ENCODE measurements at places on chromosomes 7 and 10.

- no peak for DNase-seq
Measured at GRCh38 chr7:73887762-73888161, 26.8 kb downstream of the TMEM270 start.

GRCh38 chr7:39921506-39922175 lies 28.4 kb upstream of the CDK13 start:
- DNase-seq, result no peak

DNA sequence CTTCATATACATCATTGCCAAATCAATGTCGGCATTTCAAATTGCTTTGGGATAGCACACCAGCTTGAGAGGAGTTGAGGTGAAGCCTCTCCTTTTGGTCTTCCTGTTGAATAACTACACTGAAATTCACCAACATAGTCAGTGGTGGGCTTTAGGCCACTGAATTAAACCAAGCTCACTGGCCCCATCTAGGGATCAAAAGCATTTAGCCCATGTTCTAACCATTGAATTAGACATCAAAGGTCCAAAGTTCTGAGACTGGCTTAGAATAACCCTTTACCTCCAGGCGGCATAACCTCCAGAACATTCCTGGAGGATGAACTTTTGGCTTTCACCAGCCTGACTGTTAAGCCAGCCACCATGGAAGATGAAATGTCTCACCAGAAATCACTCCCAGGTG lies 54.6 kb downstream of the BPGM start:
- no peak for DNase-seq

- DNase-seq, result peak; percentile 92
Measured at GRCh38 chr7:22647451-22648257, 79.3 kb upstream of the IL6 start.

GRCh38 chr10:95674643-95675042 lies 18.1 kb upstream of the ALDH18A1 start:
- DNase-seq, result no peak

DNA sequence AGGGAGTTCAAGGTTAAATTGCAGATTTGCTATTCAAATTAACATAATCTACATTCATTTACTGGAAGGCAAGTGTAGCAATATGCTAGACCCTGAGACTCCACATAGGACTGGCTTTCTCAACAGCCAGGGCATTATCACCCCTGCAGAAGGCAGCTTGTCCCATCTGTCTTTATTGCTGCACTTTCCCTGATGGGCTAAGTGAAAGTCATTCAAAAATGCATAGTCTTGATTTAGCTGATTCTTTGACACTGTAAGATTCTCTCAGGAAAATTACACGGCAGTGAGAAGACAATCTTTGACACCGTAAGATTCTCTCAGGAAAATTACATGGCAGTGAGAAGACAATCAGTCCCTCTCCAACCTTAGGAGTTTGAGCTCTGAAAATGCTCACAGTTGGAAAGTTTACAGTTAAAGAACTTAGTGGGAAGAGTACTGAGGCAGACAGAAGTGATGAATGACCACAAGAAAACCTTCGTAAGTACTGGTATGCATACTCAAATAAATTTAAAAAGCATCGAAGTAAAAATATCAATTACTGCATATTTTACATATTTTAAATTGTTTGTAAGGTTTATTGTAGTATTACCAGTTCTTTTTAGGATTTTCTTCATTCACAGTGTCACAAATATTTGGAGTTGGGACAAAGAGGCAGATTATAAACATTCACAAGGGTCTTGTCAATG lies 88.9 kb downstream of the RAPGEF5 start:
- DNase-seq, result no peak

DNA sequence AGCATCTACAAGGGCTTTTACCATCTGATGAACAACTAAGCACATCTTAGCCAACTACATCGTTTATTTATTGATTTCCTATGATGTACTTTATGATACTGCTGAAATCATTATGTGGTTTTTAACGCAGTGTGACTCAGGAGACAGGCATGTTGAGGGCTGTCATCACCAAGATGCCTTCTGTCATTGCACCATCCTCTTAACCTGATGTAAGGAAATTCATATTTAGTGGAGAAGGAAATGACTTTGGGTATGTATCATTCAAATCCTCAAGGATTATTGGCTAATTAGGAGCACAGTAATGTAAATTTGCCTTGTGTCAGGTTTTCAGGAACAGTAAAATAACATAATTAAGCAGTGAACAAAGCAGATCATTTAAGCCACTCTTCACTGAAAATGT lies 138.5 kb upstream of the MGMT start:
- DNase-seq, result no peak

- no peak for DNase-seq
Measured at GRCh38 chr7:9201928-9202327, 768.5 kb downstream of the NXPH1 start.

DNA sequence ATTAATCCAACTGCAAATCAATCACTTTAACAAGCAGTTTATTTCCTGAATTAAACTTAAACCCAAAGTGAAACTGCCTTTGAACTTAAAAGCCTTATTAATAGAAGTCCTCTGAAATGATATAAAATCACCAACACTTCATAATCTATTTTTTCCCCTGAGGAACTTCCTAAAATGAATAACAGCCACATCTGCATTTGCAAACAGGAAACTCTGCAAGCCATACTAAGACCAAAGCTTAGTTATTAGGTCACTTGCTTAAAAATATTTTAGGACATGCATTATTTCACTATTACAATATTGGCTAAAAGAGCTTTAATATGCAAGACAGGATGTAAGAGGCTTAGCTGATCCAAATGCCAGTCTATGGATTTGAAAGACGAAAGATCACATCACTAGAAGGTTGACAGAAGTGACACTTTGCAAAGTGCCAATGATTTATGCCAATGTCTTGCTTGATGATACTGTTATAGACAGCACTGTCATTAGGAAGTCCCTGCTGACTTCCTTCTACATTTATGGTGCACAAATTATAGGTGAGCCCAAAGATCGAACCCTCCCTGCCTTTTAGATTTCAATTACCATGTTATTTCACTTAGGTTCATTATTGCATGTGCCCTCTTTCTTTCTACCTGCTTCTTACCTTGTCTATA lies 99.9 kb upstream of the SKAP2 start:
- DNase-seq, result no peak

DNA sequence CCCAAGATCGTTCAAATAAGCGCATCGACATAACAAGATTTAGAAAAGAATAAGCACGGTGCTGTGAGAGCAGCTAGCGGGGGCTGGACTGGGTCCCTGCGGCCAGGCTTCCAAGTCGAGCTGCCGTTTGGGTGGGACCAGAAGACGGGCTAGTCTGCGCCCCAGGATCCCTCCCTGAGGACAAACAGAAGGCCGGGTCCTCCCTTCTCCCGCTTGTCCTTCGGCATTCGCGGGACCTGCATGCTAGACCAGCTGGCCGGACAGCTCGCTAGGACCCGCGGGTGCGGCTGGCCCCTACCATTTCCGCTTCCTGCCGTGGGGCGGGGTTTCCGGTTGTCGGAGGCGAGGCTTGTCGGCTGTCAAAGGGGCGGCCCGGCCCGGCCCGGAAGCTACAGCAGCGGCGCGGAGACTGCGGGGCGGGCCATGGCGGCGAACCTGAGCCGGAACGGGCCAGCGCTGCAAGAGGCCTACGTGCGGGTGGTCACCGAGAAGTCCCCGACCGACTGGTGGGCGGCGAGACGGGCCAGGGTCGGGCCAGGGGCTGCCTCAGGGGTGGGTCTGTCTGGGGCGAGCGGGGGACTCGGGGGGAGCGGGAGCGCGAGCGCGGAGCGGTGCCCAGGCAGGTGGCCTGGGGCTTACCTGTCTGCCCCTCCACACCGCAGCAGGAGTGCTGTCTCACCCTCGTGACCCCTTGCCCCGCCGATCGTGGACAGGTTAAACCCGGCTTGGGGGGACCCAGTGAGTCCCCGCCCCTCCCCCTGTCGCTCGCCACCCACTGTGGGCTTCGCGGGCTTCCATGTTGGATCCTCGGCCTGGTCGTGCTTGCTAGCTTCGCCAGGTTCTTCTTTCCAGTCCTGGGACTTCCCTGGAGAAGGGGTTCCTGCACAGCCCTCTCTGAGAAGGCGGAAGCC lies at the start of gene DBNL:
Gene DBNL, plus strand, starts transcription at position 388 of the 911 bp plus-strand sequence. Its CDS starts 36 bp downstream, at position 424.
- DNase-seq, result peak; percentile 82

DNA sequence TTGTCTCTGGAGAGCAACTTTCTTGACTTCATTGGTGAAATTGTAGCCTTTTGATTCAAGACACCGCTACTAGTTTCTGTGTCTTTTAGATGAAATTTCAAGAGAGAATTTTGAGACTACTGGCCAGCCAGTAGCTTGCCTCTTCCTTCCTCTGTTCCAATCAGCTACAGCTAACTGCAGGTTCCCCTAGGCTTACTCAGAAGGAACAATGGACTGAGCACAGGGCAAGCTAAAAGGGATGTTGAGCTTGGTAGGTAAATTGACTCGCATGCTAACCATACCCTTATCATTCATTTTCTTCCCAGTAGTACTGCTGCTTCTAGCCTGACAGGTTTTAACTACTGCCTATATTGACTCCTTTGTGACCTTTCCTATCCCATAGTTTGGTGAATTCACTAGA lies 81.1 kb downstream of the RUNDC3B start:
- no peak for DNase-seq

DNA sequence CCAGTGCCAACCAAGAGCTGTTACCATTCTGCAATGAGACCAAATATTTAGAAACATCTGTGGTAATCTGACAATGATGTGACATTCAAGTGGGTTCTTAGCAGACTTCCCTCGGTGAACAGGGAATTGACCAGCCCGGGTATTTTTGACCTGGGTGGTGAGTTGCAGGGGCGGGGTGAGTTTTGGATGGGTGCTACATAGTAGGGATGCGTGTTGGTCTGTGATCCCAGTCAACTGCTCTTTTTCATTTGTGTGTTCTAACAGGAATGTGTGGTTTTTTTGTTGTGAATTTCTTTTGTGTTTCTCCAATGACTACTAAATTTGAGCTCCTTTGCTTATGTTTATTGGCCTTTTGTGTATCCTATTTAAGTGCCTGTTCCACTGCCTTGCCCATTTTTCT lies 273.6 kb upstream of the HABP2 start:
- no peak for DNase-seq

- DNase-seq, result no peak
Measured at GRCh38 chr10:47311193-47311931, 10.9 kb upstream of the GDF2 start.

DNA sequence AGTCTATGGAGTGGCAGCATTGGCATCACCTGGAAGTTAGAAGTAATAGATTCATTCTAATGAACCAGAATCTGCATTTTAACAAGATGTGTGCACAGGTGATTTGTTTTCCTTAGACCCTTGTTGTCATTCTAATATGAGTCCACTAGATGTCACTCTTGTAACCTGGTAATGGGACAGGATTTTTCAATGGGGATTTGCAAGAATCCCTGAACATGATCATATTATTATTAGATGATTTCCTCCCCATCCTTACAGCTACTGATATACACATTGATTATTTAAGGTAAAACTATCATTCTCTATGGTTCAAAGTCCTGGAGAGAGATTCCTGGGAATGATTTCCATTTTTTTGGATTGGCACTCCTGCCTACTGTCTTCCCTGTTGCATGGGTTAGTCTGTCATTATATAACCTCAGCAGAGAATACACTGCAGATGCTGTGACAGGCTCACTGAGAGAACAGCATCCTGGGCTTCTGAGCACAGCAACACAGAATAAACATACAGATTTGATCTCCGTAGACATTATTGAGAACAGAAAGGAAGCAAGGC lies 194.9 kb downstream of the SUGCT start:
- DNase-seq, result peak; percentile 36

GRCh38 chr7:7745258-7745657 lies 26.9 kb upstream of the RPA3 start:
- no peak for DNase-seq

DNA sequence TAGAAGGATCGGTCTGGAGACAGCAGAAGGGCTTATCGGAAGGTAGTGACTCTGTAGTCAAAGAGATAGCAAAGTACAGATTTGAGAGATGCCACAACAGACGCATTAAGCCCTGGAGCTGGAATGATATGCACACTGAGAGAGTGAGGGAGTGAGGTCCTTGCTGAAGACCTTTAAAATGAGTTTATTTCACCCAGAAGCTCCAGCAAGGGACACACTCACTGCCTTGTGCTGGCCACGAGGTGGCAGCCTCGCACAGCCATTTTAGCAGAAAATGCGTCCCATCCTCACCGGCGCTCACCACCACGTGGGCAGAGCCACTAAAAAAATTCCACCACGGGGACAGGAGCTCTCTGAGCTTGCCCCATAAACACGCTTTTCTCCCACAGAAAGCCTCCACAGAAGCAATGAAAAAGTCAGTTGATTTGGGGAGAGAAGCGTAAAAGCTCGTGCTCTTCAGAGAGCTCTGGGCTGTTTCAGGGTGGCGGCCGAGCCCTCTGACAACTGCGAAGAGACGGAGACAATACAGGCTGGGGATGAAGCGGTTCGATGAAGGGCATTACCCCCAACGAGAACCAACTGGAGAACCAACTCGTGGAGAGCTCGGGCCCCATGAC lies 163.0 kb upstream of the KLF14 start:
- DNase-seq, result peak; percentile 85

- no peak for DNase-seq
Measured at GRCh38 chr7:114874170-114874569, 47.7 kb upstream of the MDFIC start.

DNA sequence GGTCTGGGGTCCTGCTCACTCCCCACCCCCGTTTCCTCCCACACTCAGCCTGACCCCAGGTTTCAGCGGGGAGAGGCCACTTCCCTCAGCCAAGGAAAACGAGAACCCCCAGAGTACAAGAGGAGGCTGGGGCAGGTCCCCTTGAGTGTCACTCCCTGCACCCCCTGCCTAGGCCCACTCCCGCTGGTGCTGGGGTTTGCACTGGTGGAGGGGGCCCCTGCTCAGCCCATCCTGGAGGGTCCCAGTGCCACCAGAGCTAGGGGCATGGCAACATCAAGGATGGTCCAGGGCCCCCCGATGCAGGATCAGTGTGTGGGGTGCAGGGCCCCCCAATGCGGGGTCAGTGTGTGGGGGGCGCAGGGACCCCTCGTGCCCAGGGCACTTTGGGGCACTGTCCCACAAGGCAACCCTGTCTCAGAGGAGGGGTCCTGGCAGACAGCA lies 70.5 kb upstream of the KCTD7 start:
- DNase-seq, result no peak

DNA sequence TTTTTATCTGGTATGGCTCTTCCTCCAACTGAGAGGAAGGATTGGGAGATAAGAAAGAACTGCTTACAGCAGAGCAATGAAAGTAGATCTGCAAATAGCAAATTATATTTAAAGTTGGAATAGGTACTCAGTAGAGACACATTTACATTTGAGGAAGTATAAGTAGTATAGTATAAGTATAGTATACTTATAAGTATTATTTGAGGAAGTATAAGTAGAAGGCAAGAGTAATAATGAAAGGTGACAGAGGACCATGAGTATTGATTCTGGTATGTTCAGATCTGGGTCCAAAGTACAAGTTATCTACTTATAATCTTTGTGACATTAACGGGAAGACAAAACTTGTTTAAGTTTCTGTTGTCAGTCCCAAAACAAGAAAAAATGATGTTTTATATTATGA lies 527.6 kb upstream of the SORCS1 start:
- DNase-seq, result no peak

DNA sequence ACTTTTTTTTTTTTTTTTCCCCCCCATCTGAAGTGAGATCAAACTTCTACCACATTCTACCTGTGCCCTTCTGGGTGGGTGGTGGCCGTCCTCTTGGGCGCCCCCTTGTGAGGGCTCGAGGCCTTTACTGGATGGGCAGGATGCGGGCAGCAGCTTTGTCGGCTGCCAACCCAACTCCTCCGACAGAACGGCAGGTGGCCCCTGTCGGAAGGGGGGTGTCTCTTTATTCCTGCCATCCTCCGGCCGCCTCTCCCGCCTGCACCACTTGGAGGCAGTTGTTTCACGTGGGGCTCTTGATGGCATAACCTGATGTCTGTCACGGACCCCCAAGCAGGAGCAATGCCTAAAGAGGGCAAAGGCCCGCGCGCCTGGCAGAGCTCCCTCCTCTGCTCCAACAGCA lies 31.0 kb downstream of the AMZ1 start:
- no peak for DNase-seq
